ENCODE measurements at places on chromosomes 7 and 10. TPM values are rescaled to one million over a fixed set of nuclear protein-coding genes. Genes with fewer than 3 reads are reported as not detected.

Gene LIPF
- not detected for total RNA-seq

Gene ORAI2
- total RNA-seq: 35.9 TPM

Gene STEAP4
- 0.05 TPM for total RNA-seq

Gene CPA5
- total RNA-seq: not detected

Gene LEP
- total RNA-seq: not detected

Gene ANXA8
- total RNA-seq: not detected

- no peak for DNase-seq
These were observed 20.6 kb downstream of the PIK3CG start for GRCh38 chr7:106885652-106886051.

GRCh38 chr10:24453404-24453830, 244.5 kb downstream of the KIAA1217 start:
- DNase-seq: no peak

DNA sequence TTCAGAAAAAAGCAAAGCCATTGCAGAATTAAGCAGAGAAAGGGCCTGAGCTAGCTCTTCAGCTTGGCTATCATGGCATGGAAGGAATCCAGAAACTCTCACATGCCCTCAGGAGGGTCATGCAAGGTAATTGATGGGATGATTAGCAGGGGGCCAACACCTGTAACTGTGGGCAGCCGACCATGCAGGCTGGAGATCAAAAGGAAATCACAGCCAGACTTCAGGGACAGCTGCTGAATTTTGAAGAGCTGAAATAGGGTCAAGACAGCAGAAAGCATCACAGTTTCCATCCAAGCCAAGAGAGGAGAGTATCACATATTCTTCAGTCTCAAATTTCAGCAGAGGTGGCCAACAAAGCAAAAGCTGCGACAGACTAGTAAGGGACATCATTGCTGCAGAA, 239.6 kb upstream of the STEAP1 start:
- no peak for DNase-seq

GRCh38 chr7:140005754-140006503, 56.8 kb downstream of the PARP12 start:
- DNase-seq: no peak

GRCh38 chr10:13920031-13920430, 333.3 kb downstream of the PRPF18 start:
- DNase-seq: no peak

GRCh38 chr7:128946936-128947830, 9.5 kb downstream of the IRF5 start:
- DNase-seq: no peak

DNA sequence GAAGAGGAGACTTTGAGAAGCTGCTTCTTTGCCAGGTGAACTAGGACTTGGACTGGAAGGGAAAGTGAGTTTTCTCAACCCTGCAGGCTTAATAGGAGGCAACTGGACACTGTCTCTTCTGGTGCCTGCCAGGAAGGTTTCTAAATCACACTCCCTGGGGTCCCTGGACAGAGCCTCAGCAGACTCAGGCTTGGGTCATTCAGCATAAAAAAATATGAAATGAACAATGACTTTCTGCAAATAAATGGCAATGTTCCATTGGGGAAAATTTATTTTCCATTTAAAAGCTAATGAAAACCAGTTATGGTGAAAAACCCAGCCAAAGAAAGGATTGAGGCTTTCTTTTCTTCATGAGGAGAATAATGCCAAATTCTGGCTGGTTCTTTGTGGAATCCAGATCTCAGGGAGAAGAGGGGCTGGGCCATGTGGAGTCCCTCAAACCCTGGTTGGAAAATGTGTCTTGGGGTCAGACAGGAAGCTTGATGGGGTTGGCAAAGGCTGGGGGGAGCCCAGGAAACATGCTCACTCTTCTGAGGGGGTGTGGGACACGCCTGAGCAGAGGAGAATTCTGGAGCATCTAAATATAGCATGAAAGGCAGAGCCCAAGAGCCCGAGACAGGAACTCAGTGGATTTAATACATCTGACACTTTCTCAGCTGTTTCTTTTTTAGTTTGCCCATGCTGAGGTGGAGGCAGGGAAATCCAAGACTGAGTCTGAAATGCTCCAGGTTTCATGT, 65.2 kb upstream of the EMX2 start:
- no peak for DNase-seq

GRCh38 chr10:34584164-34584563, 230.9 kb downstream of the PARD3 start:
- no peak for DNase-seq

DNA sequence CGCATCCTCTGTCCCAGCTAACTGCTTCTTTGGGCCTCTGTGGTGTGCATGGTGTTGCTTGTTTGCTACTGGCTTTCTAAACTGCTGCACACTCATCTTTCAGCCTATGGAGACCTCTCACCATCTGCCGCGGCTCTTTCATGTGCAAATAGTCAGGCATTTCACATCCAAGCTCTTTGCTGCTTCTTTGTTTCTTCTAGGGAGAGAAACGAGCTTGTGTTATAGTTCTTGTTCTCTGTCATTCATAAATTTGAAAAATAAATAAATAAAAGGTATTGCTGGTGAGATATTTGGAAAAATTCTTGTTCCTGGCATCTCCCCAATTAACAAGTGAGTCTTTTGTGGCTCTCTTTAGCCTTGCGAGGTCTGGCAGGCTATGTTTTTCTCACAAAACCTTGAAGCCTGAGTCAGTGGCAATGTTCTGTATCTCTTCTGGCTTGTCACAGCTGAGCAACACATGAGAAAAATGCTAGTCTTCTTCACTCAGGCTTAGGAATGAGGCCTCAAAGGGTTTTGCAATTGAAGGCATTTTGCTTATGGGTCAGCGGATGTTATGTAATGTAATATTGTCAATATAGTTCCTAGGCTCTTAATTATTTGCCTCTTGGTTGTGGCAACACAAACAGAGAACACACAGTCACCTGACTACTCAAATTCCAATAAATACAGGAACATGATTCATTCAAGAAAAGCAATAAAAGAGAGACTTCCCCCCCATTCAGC, 274.0 kb downstream of the FRMD4A start:
- no peak for DNase-seq

GRCh38 chr7:126606331-126606730, 646.4 kb downstream of the GRM8 start:
- no peak for DNase-seq

GRCh38 chr10:27526242-27526641, 22.1 kb downstream of the RAB18 start:
- DNase-seq: no peak

GRCh38 chr10:128950159-128950915, 516.7 kb upstream of the MGMT start:
- DNase-seq: no peak

GRCh38 chr10:6070660-6071059, 8.5 kb upstream of the IL2RA start:
- DNase-seq: peak; percentile 64

- no peak for DNase-seq
These were observed 65.5 kb upstream of the GATA3 start for GRCh38 chr10:7988989-7989388.

DNA sequence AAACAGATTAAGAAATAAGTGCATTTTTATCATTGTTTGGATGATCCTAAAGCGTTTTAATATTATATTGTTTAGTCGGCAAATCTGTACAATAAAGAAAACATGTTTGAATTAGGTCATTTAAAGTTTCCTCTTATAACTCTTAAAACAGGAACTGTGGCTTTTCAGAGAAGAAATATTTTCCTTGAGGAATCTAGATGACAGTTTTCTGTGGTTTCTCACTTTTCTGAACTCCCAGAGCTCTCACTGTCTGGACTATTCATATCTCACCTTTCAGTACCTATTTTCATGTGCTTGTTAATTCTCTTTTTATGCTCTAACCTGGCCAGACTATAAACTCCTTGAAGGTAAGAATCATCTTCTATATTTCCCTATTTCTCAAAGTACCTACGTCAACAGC, 135.1 kb downstream of the CHN2 start:
- no peak for DNase-seq

- DNase-seq: no peak
These were observed 67.5 kb downstream of the MKI67 start for GRCh38 chr10:128058750-128059134.

- no peak for DNase-seq
These were observed 23.3 kb downstream of the PRPS1L1 start for GRCh38 chr7:18004372-18004771.

DNA sequence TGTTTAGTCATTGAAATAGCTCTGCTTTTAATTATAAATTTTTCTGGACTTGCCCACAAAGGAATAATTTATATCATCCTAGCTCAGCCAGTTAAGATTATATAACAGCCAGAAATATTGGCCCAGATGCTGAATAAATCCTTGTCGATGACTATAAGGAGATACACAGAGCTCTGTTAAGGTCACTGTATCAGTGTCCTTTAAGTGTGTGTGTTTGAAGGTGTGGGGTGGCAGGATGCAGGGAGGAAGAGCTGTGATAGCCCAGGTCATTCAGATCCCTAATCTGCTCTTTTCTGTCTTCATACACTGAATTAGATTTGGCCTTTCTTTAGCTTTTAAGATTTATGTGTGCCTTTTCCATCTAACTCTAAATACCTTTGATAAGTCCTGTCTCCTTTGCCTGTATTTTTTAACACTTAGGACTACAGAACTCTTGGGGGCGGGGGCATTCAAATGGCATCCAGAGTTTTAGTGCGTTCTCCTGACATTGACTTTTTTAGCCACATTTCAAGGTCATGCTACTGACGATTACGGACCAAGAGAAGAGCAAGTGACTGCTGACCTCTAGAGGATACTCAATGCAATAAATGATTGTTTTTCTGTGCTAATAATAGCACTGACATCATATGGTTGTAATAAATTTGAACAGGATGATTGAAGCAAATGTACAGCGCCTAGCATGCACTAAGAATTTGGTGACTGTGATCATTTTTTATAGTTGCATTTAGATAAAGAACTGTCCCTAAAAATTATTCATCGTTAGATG, 172.3 kb downstream of the CACNB2 start:
- DNase-seq: no peak

GRCh38 chr7:118948508-118948907, 724.0 kb downstream of the ANKRD7 start:
- DNase-seq: no peak

DNA sequence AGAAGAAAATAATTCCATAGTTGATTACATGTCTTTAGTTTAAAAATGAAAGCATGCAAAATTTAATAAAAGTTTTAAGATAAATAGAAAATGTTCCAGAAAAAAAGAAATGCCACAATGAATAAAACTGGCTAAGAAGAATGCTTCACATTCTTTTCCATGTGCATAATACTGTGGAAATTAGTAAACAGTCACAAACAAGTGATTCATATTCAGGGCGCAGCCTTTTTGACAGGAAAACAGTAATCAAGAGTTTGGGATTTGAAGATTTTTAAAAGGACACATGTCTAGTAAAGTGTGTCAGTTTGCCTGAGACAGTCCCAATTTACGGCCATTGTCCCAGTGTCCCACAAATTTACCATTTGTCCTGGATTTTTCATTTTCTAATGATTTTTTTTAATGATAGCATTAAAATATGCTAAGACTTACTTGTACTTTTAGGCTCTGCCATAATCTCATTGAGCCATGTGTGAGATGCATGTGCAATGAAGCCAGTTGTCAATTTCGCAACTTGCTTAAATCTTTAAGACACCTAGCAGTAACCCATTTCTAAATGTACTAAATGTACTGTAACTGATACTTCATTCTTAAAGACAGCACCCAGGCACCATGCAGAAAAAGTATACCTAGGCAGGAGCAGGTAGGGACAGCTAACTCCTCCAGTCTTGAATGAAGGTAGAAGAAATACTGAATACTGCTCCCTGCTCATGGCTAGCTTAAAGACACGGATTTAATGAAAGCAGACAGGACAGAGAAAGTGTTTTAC, 46.9 kb downstream of the ZNF438 start:
- DNase-seq: no peak

DNA sequence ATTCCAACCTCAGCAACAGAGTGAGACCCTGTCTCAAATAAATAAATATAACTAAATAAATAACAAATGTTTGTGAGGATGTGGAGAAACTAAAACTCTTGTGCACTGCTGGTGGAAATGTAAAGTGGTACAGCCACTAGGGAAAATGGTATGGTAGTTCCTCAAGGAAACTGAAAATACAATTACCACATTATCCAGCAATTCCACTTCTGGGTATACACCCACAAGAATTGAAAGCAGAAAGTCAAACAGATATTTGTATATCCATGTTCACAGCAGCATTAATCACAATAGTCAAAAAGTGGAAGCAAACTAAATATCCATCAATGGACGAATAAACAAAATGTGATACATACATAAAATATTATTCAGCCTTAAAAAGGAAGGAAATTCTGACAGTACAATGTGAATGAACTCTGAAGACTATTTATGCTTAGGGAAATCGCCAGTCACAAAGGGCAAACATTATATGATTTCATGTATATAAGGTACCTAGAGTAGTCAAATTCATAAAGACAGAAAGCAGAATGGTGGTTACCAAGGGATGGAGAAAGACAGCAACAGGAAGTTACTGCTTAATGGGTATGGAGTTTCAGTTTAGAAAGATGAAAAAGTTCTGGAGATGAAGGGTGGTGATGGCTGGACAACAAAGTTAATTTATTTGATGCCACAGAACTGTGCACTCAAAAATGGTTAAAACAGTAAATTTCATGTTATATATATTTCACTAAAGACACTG, 9.8 kb downstream of the ARHGAP12 start:
- no peak for DNase-seq

- no peak for DNase-seq
These were observed 44.4 kb downstream of the PFKFB3 start for GRCh38 chr10:6247041-6247712.

DNA sequence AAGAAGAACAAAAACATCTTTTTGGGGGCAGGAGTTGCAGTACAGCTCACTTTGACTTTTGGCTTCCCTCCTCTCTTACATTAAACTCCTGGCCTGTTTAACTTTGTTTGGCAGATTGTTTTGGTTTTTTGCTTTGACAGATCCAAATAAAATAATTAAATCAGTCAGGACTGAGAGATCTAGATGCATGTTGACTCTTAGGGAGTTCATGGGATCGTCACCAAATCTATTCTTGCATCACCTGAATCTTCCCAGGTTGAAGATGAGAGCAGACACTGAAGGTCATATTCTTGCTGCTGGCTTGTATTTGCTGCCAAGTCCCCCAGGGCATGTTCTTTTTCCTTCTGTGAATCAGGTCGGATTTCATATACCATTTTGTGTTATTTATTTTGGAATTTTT, 759.4 kb downstream of the CNTNAP2 start:
- no peak for DNase-seq
